Esophagus mucosa (tissue), 1 donor: ENCODE measurements at places on chromosomes 2 and 18. TPM values are rescaled to one million over a fixed set of nuclear protein-coding genes. Genes with fewer than 3 reads are reported as not detected.

DNA sequence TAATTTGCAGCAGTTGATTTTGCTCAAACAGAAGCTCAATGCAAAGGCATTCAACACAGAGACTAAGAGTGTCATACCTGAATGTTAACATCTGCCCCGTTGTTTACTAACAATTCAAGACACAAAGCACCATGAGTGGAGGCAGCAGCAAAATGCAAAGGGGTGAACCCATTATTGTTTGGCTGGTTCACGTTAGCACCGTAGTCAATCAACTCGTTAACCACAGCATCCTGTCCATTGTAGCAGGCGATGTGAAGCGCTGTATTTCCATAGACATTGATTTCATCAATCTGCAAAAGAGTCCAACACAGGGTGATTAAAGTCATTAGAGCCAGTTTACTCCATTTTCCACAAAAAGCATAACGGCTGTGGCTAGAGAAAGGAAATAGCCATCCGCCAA is 189.3 kb downstream of the ANKRD44 start:
- no peak for ATAC-seq

- ATAC-seq: no peak
Measured at GRCh38 chr2:133213651-133214050, 354.6 kb downstream of the NCKAP5 start.

- ATAC-seq: no peak
Measured at GRCh38 chr2:150178591-150178990, 308.9 kb downstream of the RND3 start.

DNA sequence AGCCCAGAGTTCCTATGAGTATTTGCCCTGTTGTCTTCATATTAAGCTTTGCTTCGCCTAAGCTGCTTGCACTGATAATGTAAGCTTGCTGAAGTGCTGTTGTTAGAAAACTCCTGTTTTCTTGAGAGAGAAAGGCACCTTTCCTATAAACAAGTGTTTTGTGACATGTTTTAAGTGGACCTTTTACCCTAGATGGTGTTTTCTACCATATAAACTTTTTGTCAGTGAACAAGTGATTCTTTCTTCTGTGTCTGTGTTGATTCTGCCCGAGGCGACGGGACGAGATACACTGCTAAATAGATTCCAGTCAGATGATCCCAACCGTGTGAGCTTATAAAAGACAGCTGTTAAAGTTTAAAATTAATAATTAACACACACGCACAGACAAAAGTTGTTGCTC is 24.1 kb downstream of the CABLES1 start:
- ATAC-seq: no peak

GRCh38 chr2:88187038-88187676 is 17.0 kb downstream of the THNSL2 start:
- ATAC-seq: peak; percentile 33

GRCh38 chr2:95333888-95334338 is 36.8 kb downstream of the KCNIP3 start:
- ATAC-seq: peak; percentile 58

SANBR gene
- total RNA-seq: 5.3 TPM
